ENCODE measurements at places on chromosomes 13 and 19.

GRCh38 chr19:28039677-28040381 is 1173.1 kb downstream of the UQCRFS1 start:
- no peak for DNase-seq

DNA sequence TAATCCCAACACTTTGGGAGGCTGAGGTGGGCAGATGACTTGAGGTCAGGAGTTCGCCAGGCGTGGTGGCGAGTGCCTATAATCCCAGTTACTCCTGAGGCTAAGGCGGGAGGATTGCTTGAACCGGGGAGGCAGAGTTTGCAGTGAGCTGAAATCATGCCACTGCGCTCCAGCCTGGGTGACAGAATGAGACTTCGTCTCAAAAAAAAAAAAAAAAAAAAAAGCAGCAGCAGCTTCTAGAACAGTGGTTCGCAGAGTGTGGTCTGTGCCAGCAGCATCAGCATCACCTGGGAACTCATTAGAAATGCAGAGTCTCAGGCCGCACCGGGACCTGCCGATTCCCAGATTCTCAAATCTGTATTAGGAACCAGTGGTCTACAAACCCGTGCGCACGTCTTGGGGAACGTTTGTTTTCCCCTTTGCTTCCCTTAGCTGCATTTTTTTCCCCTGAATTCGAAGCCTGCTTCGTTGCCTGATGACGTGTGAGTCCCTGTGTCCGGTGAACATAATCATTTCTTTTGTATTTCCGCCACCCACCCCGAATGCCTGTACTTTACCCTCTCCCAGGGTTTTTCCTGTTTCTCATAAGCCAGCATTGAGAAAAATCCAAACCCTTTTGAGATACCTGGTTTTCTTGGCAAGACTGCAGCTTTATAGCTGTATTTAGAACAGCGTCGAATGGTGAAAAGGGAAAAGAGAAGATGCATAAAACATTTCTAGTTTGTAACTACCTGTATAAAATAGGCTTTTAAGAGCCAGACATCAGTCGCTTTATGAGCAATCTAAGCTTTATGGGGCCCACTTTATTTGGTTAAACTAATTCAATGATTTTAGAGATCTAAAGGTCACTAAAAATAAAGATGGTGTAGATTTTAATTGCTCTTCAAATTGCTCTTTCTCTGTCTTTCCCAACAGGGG is 49.8 kb downstream of the BICRA start:
- no peak for DNase-seq

- no peak for DNase-seq
Observed at GRCh38 chr13:49446473-49446872, 2.4 kb downstream of the SETDB2 start.

- no peak for DNase-seq
Observed at GRCh38 chr19:48997972-48998371, 4.3 kb downstream of the RUVBL2 start.

DNA sequence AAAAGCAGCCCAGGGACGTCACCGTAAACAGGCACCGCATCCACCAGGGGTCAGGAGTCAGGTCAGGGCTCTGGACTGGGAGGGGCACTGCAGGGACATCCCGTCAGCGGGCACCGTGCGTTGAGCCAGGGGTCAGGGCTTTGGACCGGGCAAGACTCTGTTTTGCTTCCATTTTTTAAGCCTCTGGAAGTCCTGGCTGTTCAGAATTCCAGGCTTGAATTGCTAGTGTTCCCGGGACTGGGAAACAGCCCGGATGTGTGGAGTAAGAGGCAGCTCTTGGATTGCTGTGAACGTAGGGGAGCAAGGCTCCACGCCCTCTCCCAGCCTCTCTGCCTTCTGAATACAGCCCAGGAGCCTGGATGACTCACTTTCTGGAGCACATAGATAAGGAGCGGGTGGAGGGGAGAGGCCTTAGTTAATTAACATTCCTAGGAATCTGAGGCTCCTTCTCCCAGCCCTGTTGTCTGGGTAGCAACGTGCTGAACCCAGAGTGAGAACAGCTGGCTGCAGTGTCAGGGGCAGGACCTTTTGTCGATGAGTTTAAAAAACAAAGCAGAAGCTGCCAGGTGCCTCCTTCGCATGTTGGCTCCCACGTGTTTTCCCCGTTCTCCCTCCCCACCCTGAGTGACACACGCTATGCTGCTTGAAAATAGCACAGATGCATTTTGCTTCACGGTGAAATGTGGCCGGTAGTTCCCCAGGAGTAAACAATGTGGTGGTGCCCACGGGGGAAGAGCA is 21.9 kb downstream of the ATP11A start:
- DNase-seq, result peak; percentile 93

DNA sequence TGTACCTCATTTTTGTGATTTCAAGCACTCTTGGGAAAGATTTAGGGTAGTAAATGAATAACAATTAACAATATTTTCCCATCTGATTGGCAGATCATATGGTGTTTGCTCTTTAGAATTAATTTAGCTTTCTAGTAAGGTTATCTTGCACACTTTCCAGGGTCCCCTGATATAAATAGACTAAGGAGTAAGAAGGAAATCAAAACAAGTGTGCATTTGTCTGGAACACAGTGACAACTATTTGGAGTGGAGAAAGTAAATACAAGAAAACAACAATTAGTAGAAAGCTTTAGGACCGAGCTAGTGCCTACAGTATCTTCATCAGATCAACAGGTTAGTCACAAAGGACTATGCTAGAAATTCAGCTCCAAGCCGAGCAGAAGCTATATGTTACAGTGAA is 429.5 kb downstream of the COG6 start:
- no peak for DNase-seq

DNA sequence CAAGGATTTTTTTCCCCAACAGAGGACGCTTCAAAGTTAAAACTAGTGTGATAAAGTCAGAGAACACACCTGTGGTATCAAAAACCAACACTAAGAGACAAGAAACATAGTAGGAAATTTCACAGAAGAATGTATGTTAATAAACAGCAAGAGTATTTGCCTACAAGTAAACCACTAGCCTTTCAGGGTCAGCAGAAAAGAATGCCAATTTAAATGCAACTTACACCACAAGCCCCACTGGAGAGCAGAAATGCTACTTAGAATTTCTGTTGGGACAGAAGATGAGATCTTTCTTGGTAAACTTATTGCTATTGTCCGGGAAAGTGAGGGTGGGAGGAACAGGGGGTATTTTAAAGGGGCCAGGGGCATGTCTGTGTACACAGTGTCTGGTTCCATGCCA is 68.6 kb downstream of the STK24 start:
- no peak for DNase-seq

GRCh38 chr13:112624602-112625430 is 36.9 kb upstream of the TUBGCP3 start:
- DNase-seq, result no peak

DNA sequence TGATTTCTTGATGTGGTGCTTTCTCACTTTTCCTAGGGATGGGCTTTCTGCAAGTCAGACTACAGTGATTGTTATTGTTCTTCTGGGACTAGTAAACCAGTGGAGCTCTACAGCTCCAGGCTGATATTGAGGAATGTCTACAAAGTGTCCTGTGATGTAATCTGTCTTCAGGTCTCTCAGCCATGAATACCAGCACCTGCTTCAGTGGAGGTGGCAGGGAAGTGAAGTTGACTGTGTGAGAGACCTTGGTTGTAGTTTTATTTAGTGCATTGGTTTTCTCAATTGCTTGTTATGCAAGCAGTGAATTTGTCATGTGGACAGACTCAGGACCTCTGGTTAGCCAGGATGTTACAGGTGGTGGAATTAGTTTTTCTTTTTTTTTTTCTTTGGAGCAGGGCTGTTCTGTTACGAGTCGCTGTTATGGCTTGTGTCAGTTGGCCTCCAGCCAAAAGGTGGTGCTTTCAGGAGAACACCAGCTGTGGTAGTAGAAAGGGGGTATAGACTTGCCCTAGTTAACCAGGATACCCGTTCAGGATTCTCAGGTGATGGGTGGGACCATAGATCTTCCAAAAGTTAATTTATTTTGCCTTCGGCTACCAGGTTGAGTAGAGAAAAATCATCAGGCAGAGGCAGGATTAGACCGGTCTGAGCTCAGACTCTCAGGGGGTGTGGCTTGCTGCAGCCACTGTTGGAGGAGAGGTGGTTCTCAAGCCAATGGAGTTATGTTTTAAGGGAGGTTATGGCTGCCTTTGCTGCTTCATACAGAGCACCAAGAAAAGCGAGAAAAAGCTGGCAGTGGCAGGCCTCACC is 11.9 kb upstream of the ZNF675 start:
- DNase-seq, result no peak

DNA sequence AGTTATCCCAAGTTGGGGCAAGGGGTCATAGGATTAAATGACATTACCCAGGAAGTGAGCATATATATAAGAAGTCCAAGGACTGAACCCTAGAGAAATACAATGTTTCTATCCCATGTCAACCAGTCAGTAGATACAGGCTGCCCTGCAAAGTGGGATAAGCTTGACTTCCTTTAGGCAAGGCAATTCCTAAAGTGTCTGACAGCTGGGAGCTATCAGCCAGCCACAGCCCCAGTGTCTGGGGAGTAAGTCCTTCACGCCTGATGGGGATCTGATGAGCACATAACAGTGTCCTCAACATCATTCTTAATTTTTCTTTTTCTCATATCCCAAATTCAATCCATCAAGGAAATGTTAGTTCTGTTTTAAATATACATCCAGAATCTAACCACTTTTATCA is 54.1 kb downstream of the DNAJC15 start:
- DNase-seq, result no peak

DNA sequence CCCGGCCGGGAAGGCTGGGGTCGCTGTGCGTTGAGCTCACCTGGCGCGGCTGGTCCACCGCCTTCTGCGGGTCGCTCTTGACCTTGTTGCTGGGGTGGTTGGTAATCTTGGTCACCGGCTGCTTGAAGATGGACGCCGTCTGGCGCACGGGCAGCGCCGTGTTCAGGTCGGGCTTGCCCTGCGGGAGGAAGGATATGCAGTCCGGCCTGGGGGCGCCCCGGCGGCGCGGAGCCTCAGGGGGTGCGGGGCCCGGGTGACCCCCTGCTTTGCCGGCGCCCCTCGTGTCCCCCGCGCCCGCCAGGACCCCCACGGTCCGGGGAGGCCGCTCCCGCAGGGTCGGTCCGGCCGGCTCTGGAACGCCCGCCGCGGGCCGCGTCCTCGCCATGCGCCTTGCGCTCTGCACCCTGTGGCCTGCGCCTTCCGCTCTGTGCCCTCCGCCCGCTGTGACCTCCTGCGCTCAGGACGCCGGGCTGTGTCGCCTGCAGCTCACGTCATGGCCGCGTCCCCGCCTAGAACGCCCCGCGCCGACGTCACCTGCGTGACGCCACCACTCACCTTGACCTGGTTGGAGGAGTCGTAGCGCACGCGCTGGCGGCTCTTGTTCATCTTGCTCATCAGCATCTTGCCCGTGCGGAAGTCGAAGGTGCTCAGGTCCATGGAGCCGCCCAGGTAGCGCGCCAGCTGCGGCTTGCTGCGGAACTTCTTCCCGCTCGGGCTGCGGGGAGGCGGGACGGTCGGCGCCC is 8.0 kb downstream of the MBD3 start:
- no peak for DNase-seq

GRCh38 chr19:29708554-29709439 is 6.3 kb downstream of the C19orf12 start:
- no peak for DNase-seq

- no peak for DNase-seq
Observed at GRCh38 chr19:18274781-18275356, 617 bp upstream of the IQCN start.

- peak; percentile 17 for DNase-seq
Observed at GRCh38 chr13:113275387-113275786, 21.7 kb upstream of the LAMP1 start.

- DNase-seq, result peak; percentile 69
Observed at GRCh38 chr13:75217949-75218348, 264.0 kb downstream of the TBC1D4 start.

GRCh38 chr19:46845959-46846459 is 4.6 kb downstream of the AP2S1 start:
- no peak for DNase-seq

DNA sequence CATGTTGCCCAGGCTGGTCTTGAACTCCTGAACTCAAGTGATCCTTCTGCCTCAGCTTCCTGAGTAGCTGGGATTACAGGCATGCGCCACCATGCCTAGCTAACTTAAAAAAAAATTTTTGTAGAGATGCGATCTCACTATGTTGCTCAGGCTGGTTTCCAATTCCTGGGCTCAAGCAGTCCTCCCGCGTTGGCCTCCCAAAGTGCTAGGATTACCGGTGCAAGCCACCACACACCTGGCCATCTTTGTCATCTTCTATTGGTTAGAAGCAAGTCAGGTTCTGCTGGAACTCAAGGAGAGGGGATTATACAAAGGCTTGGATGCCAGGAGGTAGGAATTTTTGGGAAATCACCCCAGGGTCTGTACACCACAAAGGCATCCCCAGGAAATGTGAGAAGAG is 25.2 kb downstream of the TNFSF14 start:
- no peak for DNase-seq

- no peak for DNase-seq
Observed at GRCh38 chr13:33999811-34000605, 182.1 kb downstream of the RFC3 start.

DNA sequence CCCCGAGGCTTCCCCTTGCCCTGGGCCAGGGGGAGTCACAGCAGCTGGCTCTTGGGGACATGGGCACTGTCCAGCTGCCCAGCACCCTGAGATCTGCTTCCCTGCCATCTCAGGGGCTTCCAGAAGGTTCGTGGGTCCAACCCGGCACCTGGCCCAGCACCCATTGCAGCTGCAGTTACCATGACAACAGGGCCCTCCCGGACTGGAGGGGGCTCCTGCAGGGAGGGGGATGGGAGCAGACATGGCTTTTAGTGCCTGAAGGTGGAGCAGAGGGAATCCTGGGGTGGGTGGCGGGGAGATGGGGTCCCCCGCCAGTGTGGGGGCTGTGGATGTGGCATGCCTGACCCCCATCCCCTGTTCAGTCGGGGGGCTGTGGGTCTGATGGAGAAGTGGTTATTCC is 14.7 kb downstream of the PIN1 start:
- no peak for DNase-seq

DNA sequence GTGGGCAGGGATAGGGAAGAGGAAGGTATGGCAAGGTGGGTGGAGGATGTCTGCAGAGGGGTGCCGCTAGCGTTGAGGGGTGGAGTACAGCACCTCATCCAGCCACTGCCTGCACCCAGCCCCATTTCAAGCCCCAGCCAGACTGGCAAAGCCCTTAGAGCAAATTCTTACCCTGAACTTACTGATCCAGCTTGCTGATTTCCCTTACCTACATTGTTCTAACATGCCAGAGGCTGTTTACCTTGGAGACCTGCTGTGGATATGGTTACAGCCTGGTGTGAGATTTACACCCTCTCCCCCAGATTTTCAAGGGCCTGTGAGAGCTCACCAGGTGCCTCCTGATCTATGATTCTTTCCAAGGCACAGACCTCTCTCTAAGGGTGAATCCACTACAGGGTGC is 86.0 kb downstream of the ZNF726 start:
- DNase-seq, result no peak

- DNase-seq, result no peak
Observed at GRCh38 chr19:720345-721160, 11.8 kb downstream of the PALM start.

- DNase-seq, result no peak
Observed at GRCh38 chr13:99311137-99311536, 3.9 kb upstream of the GPR183 start.

GRCh38 chr19:18660051-18660910 is 23.2 kb upstream of the CRTC1 start:
- no peak for DNase-seq

- DNase-seq, result no peak
Observed at GRCh38 chr13:102440259-102440936, 38.5 kb upstream of the FGF14 start.

GRCh38 chr13:74187564-74187963 is 53.4 kb upstream of the KLF12 start:
- DNase-seq, result no peak

Data from AG09309 (cell line).